ENCODE measurements at places on chromosomes 2 and 18.

- DNase-seq: peak; percentile 74
These were observed 150.2 kb upstream of the KLHL14 start for GRCh38 chr18:32922951-32923430.

GRCh38 chr2:73107211-73107926 is 5.4 kb downstream of the RAB11FIP5 start:
- no peak for DNase-seq

- no peak for DNase-seq
These were observed 74.9 kb downstream of the MTCL1 start for GRCh38 chr18:8780227-8780626.

DNA sequence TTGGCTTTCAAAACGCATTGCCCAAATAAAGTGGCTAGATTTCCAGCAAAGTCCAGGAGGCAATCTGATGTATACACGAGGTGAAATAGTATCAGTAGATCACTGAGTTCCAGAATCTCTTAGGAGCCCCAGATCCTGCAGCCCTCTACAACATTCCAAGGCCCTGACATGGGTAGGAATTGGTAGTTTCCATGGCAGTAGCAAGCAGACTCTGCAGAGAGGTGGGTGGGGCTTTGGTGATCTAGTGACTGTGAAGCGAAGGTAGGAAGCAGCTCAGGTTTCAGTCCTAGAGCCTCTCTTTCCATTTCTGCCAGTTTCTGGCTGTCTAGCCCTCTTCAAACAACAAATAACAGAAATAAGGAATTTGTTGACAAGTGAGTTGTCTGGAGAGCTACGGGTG is 13.8 kb upstream of the SGPP2 start:
- DNase-seq: no peak

- DNase-seq: no peak
These were observed 139.2 kb downstream of the CCDC102B start for GRCh38 chr18:68937029-68937599.

GRCh38 chr2:113079131-113079530 is 11.4 kb downstream of the IL1F10 start:
- DNase-seq: no peak

DNA sequence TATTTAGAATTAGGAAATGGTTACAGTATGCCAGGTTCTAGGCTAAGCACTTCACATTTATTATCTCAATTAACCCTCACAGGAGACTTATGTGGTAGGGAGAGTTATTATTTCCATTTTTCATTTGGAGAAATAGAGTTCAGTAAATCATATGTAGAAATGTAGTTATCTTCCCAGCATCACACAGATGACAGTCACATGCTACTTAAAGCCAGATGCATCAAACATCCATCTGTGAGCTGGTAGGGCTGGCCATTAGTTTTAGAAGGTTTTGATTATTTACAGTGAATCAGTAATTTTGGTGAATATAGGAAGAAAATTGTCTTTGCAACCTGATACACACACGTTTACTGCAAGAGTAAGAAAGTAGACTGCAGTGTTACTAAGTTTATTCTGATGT is 97.9 kb downstream of the RIT2 start:
- DNase-seq: no peak

DNA sequence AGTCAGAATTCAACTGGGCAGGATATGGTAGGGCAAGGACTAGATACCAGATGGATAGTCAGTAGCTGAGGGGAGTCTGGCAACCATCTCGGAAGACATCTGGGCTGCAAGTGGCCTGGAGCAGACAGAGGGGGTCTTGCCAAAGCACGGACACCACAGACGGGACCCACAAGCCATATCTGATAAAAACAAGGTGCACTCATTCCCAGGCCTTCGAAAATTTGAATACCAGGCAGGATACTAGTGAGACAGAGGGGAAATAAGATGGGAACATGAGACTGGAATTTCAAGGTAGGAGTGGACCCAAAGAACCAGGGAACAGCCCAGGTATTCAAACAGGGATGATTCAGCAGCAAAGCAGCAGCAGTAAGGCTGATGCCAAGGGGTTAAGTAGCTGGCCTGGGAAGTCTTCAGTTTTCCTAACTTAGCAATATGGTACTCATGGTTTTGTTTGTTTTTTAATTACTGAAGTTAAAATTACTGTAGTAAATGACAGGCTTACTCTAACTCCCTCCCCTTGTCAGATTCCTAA is 144.9 kb upstream of the NCKAP5 start:
- no peak for DNase-seq

DNA sequence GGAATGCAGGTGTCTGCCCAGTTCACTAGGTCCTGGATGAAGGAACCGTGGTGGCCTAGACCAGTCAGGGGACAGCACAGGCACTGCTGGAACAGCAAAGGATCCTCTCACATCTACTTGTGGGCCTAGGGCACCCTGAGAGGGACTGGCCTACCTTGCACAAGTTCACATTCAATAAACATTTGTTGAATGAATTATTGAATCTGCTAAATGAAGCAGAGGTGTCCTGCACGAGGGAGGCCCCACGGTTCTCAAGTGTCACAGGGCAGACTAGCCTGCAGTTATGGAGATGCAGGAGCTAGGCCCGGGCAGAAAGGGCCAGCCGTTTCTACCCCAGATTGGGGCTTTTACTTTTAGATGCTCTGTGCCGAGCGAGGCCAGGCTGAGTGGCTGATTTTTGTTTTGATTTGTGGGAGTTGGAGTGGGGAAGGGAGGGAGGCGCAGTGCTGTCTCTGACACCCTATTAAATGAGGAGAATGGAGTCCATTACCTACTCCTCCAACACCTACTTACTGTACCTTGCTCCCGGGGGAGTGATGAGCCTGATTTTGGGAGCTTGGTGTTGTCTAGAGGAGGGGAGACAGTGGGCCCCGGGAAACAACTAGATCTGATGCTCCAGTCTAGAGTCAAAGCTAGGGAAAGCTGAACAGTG is 18.4 kb downstream of the SH2D6 start:
- DNase-seq: peak; percentile 15

- DNase-seq: no peak
These were observed 129.2 kb upstream of the MEIS1 start for GRCh38 chr2:66305718-66306117.
